ENCODE measurements at places on chromosomes 11 and 22.

- no peak for DNase-seq
Measured at GRCh38 chr11:7638710-7639642, 34.3 kb downstream of the CYB5R2 start.

DNA sequence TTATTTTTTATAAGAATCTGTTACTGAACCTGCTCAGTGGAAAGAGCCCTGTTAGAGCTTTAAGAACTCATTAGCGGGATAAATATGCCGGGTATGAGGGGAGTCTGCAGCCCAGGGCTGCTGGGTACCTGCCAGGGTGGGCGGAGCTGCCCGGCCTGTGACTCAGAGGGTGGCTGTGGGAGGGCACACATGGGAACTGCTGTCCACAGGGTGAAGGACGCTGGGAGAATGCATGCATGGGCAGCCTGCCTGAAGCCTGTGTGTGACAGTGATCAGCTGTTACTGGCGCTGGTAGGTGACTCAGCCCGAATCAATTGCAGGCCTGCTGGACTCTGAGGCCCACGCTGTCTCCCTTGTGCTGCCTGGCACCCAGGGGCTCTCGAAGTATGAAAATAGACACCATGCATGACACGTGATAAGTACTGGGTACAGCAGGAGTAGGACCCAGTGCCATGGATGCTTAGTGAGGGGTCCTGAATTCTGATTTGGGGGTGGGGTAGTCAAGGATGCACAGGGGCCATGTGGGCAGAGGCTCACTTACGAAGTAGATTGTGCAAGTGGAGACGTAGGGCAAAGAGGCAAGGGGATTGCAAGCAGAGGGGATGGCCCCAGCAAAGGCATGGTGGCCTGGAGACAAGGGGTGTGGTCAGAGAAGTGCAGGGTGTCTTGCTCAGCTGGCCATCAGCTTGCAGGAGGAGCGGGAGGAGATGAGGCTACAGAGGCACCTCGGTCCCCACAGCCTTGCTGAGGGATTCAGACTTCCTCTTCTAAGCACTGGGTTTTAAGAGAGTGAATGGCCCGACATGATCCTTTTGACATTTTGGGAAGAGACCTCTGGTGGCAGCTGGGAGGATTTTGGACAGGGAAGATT is 36.5 kb downstream of the GRIK4 start:
- DNase-seq: peak; percentile 89

DNA sequence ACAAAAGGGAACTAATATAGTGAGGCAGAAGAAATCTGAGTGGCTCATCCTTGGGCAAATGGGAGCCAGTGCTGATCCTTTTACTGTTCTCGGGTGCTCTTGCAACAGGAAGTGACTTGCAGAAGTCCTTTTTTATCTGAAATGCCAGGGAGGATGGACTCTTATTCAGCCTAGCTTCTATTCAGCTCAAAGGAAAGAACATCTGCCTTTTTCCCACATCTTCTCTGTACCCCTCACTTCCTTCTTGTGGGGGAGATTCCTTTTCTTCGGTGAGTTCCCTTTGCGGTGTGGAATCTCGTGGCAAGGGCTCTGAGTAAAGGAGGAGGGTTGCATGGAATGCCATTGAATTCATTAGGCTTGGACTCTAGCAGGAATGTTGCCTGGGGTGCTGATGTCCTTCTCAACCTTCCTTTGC is 76.2 kb downstream of the ZBTB16 start:
- no peak for DNase-seq

GRCh38 chr11:2194877-2195755 is 23.5 kb upstream of the TH start:
- DNase-seq: peak; percentile 37

DNA sequence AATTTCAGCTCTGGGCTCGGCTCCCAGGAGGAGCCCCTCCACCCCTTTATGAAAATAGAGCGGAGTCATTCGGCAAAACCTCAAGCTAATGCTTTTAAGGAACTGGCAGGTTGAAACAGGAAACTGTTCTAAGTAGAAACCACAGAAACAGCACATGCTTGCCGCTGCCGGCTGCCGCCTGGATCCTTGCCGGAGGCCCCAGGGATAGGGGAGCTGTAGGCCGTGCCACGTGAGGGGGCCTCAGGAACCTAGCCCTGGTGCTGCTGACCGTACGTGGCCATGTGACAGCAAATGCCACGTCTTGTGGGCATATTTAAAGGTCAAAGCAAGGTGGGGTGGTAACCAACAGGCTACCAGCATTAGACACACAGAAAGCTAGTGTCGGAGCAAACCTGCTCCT is 77.9 kb upstream of the TIMP3 start:
- DNase-seq: peak; percentile 76

GRCh38 chr22:44204739-44205515 is 24.2 kb downstream of the PARVG start:
- no peak for DNase-seq

DNA sequence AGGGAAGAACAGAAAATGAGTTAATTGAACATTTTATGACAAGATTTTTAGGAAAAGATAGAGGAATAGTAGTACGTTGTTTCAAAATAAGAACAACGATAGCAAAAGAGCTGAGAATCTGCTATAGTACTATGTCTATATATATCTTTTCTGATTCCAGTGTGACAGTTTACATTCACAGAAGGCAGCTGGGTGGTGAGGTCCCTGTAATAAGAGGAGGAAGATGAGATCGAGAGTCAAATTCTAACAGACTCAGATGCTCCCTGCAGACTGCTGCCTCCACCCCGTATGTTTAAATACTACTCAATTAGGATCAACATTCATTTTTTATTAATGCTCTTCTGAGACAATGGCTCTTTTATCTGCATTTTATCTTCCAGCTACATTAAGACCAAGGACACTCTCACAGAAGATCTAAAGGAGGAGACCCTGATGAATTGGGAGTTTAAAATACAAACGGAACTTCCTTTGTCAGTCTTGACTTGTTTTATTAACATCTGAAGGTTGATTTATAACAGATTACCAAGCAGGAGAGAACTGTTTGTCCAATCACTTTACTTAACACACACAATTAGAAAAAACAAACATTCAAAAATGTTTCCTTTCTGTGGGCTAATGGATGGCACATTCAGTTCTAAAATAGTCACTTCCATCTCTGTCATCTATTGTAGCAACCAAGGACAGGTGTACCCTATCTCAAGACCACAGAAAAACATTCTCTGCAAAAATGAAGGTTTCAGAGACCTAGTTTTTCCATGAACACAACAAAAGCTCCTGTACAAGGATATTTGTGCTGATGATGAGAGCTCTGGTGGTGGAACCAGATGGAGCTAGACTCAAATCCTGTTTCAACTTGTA is 240.2 kb downstream of the CADM1 start:
- DNase-seq: no peak
